ENCODE measurements at places on chromosomes 5 and 9.

DNA sequence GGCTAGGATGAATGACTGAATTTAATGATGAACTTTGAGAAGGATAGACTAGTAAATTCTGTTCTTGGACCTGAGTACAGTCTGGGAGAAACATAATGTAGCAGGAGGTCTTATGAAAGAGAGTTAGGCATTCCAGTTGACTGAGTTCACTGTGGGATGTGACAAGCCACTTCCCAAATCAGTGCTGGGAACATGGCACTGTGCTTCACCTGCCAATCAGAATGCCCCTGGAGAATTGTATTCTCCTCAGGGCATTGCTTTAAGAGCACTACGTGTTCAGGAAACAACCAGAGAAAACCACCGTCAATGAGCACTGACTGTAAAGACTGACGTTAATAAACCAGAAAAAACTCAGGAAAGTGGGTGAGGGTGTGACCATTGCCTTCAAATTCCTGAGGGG, 1.2 kb downstream of the CCDC107 start:
- no peak for DNase-seq

DNA sequence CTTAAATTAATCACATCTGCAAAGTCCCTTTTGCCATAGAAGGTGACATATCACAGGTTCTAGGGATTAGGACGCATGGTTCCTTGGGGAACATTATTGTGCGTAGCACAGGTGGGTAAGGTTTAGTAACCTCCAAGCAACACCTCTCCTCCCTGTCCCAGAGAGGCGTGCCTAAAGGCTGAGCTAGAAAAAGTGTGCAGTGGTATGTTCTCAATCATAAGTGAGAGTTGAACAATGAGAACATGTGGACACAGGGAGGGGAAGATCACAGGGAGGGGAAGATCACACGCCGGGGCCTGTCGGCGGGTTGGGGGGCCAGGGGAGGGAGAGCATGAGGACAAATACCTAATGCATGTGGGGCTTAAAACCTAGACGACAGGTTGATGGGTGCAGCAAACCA, 14.9 kb downstream of the DAB2IP start:
- DNase-seq = no peak

- no peak for DNase-seq
Measured at GRCh38 chr5:1209489-1209852, 8.1 kb downstream of the SLC6A19 start.

- DNase-seq = no peak
Measured at GRCh38 chr9:95047452-95048224, 269.9 kb downstream of the FANCC start.

- DNase-seq = no peak
Measured at GRCh38 chr5:68729678-68730077, 364.1 kb upstream of the SLC30A5 start.
